ENCODE measurements at places on chromosomes 6 and 20.
A peak's percentile ranks its signal among the peaks of the same experiment; 100 is the strongest.

DNA sequence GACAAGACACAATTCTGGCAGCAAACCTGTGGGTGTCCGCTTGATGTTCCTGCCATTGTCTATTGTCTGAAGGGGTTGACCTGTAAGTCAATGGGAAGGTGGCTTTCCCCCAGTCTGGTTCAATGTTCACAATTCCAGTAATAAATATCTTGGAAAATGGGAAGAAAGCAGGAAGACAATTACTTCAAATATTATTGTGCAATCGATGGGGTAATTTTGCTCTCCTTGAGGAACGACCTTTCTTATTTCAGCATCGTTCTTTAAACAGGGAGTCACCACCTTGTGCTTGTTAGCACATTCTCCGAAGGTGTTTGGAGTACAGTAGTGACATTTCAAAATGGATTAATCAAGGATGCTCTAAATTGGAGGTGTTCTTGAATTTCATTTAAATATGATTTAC, 136.9 kb downstream of the BTBD3 start:
- DNase-seq, result no peak

GRCh38 chr6:167470101-167470835, 145.4 kb downstream of the TTLL2 start:
- no peak for DNase-seq

- peak; percentile 43 for DNase-seq
These were observed 8.5 kb downstream of the SYNGAP1 start for GRCh38 chr6:33428224-33428965.

GRCh38 chr6:158188591-158188990, 20.4 kb downstream of the GTF2H5 start:
- DNase-seq, result no peak

DNA sequence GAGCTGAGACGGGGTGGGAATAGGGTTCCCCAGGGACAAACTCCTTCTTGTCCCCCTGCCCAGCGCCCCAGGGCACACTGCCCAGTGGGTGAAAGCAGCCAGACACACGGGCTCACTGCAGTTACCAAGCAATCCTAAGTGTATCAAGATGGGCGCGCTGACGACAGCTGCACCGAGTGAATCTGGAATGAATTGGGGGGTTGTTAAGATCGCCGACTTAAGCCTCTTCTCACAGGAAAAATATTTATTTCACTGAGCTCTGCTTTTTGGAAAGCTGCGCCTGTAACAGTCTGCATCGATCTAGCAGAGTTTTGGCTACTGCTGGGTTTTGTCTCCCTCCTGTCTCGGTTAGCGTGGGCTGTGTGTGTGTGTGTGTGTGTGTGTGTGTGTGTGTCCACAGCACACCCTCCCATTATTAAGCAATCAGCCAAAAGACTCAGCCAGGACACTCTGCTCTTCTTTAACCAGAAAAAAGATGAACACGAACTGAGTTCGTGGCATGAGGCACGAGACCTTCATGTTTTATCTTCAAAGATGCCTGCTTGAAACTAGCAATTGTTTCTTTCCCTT, 35.9 kb downstream of the RIPOR3 start:
- no peak for DNase-seq

- DNase-seq, result no peak
These were observed 187.3 kb upstream of the HEY2 start for GRCh38 chr6:125562156-125562555.

DNA sequence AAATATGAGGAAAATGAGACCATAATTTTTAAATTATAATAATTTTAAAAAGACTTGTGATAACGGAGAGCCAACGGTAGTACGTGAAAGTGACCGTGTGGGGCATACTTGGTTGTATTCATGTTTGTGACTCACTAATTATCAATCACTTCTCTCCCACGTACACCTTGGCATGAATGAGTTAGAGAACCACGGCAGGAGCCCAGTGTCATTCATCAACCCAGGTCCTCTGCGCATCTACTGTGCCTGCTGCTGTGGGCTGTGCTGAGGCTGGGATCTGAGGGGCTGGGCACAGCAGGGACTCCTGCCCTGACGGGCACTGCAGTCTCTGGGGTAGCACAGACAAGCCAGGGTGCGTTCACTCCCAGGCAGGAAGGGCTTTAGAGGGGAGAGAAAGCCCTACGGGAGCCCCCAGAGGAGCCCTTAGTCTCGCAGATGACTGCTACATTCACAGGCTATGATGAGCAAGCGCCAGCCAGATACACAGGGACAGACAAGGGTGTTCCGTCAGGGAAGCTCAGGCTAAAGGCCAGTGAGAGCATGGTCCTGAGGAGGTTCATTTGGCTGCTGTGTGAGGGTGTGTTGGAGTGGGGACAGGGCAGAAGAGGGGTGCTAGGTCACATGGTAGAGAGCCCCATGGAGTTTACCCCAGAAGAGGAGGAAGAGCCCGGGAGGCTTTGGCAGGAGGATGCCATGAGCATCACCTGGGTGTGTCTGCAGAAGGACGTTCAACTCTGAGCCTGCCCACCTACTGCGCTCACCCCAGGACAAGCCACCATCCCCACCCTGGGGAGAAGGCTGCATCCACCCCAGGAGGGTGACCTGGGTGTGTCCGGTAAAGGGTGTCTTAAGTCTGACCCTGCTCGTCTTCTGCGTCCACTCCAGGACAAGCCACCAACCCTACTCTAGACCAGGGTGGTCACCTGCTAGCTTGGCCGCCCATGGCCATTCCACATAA, 8.2 kb upstream of the RPS6KA2 start:
- no peak for DNase-seq

- DNase-seq, result peak; percentile 13
These were observed 22.3 kb upstream of the SAYSD1 start for GRCh38 chr6:39137245-39137644.

DNA sequence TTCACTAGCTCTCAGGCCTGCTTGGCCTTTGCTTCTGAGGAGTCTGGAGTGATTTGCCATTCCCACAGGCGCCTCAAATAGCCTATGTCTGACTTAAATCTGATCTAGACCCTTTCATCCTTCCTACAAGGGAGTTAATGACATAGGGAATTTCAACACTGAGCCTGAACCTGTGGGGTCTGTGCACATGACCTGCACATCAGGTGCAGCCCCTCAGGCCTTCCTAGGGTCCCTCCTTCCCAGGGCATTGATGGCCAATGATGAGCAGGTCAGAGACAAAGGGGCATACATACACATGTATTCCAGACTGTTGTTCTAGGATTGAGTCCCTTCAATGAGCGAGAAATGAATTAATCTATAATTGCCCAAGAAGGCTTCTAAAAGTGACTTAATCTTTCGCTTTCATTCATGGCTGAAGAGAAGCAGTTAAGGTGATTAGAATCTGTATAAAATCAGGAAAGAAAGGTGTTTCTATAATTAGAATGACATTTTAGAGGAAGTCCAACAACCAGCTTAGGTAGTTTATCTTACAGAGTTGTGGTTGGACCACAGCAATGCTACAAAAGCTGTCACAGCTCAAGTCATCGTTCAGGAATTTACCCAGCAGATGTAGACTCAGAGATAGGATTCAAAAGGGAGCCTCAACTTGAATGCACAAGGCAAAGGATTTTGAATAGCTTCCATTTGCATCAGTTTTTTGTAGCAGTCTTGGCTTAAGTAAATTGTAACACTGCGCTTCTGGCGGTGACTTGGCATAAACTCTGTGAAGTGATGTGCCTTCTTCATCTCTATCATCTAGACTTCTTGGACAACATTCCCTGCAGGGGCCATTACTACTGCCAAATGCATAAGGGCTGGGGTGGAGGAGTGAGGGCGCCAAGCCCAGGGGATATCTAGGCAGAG, 27.0 kb upstream of the TBC1D7 start:
- peak; percentile 11 for DNase-seq

- no peak for DNase-seq
These were observed 159.8 kb upstream of the ARG1 start for GRCh38 chr6:131412960-131413830.

DNA sequence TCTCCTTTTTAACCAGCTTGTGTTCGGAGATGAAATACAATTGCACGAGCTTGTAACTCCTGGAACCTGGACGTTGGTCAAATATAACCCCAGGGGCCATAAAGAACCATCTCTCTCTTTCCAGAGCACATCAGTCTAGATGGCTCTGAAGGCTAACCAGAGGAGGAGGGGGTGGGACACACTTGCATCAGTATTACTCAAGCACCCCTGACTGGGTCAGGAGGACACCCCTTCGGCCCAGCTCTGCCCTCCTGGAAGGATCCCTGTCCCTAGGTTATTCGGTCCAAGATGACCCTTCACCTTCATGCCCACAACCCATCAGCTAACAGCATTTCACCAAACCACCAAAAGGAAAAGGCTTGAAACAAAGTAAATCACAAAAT, 67.1 kb downstream of the FYN start:
- DNase-seq, result no peak

DNA sequence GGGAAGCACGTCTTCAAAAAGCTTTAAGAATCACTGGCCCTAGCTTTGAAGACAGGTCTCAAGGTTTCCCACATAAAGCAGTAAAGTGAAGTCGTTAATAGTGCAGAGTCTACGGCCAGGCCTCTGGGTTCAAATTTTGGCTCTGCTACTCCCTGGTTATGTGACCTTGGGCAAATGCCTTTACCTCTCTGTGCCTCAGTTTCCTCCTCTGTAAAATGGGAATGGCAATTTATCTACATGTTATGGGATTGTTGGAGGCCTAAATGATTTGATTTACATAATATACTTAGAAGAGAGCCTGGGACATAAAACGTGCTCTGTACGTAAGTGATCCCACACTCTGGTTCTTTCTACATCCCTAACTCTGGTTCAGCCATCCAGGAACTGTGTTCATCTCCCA, 32.1 kb downstream of the CPNE5 start:
- DNase-seq, result no peak

- DNase-seq, result no peak
These were observed 26.6 kb upstream of the TGM2 start for GRCh38 chr20:38191654-38192053.

GRCh38 chr6:105484238-105485161, 81.6 kb upstream of the PREP start:
- DNase-seq, result no peak

GRCh38 chr6:50815436-50816114, 3.1 kb upstream of the TFAP2B start:
- no peak for DNase-seq

GRCh38 chr6:131060311-131060710, 2.7 kb downstream of the EPB41L2 start:
- DNase-seq, result no peak

- no peak for DNase-seq
These were observed 179.2 kb upstream of the PHACTR1 start for GRCh38 chr6:12537389-12537788.

- DNase-seq, result no peak
These were observed 60.6 kb downstream of the TOX2 start for GRCh38 chr20:43975096-43975768.

GRCh38 chr20:1955217-1955616, 38.6 kb downstream of the PDYN start:
- DNase-seq, result no peak

DNA sequence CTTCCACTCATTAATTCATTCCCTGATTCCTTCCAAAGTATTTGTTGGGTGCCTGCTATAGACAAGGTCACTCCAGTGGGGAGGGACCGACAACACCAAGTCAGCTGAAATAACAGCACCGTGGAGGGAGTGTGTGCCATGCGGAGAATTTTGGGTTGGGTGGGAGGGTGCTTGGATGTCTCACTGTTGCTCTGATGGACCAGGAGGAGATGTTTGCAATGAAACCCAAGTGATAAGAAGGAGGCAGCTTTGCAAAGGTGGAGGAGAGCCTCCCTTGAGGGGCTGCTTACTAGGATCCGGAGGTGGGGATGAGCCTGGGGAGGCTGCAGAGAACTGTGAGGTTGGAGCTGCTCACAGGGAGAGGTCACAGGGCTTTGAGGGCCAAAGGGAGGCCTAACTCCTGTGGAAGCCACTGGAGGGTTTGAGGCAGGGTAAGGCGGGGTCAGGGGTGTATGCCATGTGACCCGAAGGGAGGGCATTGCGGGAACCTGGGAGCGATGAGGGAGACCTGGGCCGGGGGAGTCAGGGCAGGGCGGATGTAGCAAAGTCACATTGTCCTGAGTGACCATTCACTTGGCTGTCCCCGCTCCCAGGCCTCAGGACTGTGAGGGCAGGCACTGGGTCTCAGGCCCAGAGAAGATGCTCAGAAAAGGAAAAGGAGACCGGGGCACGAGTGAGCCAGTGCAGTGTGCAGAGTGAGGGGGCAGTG, 124.5 kb downstream of the PHACTR3 start:
- no peak for DNase-seq

- DNase-seq, result no peak
These were observed 56.8 kb upstream of the EEF1A1 start for GRCh38 chr6:73577676-73578075.

GRCh38 chr20:31577194-31577593, 27.9 kb upstream of the ID1 start:
- no peak for DNase-seq

GRCh38 chr6:52590152-52590891, 13.5 kb upstream of the TRAM2 start:
- DNase-seq, result no peak

GRCh38 chr20:44748005-44748370, 2.3 kb downstream of the KCNK15 start:
- no peak for DNase-seq

Measured in activated CD4-positive, alpha-beta T cell treated with anti-CD3 and anti-CD28 coated beads, Interleukin-2, amount 50 U/mL, for 48 hours (primary cell).